ENCODE measurements at places on chromosomes 11 and 22.

DNA sequence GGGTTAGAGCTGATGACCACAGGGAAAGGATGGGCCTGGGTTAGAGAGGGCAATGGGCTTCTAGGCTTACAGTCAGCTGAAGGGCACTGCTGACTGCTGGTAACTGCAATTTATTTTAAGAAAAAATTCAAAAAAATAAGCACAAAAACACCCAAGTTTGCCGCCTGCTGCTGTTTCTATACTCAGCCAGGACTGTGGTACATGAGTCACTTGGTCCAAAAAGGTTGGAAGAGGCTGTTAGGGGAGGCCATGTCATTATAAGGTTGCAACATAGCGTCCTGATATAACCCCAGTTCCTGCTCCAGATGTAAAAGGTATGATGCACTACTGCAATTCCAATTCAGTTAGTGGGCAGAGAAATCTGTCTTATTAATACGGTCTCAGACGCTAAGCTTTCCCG is 98.9 kb downstream of the ETS1 start:
- DNase-seq: no peak

DNA sequence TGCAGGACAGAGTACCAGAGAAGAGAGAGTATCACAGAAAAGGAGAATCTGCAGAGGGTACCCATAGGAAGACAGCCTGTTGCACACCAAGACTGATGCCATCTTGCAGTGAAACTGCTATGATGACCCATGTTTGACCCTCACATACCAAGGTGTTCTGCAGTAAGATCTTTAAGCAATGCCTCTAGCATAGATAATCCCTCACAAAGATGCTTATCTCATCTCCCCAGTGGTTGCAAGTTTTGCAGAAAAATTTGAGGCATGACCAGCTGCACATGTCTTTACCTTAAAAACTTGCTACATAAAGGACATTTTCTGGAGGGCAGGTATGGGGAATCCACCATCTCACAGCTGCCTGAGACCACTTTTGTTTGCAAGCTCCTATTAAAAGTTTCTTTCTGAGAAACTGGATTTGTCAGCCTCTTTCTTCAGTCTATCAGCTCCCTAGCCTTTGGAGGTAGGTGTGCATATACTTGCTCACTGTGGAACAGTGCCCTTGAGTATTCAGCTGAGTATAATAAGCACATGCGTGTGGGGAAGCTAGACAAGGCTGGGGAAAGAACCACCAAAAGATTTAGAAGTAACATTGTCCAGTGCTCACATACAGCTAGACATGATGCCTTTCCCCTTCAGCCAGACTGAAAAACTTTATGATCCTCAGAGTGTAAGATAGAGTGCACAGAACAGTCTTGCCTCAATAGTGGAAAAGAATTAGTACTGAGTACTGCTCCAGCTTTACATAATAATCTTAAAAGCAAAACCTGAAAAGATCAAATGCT is 100.3 kb upstream of the TEAD1 start:
- peak; percentile 72 for DNase-seq

GRCh38 chr11:60078745-60079144 is 9.7 kb upstream of the MS4A2 start:
- DNase-seq: no peak

GRCh38 chr11:86926975-86927374 is 28.2 kb downstream of the FZD4 start:
- no peak for DNase-seq

DNA sequence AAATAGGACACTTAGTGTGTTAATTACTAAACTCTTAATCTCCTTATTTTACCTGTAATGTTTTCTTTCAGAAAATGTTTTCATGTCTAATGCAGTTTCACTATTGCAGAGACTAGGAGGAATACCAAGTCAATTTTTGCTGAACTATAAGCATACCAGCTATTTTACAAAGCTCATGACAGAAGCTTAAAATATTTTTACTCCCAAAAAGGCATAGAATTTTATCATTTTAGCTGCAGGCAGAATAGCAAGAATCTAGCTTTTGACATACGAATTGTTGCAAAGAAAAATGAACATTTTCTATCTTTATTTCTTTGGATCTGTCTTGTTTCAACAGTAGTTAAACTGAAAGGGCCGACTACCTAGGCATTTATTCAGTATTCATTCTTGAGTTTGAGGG is 366.9 kb downstream of the FAT3 start:
- peak; percentile 63 for DNase-seq

DNA sequence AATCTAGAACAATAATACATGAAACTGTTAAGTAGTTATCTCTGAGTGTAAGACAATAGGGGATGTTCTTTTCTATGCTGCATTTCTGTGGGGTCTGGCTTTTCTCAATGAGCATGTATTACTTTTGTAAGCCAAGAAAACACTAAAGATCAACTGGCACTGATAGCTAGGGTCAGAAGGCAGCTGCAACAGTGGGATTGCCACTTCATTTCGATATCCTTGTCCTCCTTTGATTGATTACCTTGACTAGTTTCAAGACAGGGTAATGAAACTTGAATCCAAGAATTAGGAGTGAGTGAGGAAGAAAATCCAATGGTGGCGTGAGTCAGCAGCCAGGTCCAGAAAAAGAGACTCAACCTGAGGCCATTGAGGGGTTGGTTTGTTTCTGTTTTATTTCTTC is 46.5 kb downstream of the FEZ1 start:
- peak; percentile 61 for DNase-seq

GRCh38 chr11:63244862-63245261 is 1.5 kb upstream of the SLC22A25 start:
- no peak for DNase-seq

DNA sequence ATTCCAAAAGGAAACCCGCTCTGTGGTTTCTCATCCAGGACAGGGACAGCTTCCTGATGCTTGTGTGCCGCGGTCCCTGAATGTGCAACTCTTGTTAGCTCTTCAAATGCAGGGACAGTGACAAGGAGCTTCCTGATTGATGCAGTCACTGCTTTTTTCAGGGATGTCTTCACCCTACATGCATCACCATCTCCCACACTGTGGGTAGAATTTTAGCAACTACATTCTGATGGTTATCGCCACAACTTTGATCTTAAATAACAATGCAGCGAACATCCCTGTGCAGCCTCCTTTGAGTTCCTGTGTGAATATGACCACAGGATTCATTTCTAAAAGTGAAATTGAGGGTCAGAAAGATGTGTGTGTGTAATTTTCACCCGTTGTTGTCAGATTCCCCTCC is 115.0 kb downstream of the GGTLC2 start:
- DNase-seq: no peak

DNA sequence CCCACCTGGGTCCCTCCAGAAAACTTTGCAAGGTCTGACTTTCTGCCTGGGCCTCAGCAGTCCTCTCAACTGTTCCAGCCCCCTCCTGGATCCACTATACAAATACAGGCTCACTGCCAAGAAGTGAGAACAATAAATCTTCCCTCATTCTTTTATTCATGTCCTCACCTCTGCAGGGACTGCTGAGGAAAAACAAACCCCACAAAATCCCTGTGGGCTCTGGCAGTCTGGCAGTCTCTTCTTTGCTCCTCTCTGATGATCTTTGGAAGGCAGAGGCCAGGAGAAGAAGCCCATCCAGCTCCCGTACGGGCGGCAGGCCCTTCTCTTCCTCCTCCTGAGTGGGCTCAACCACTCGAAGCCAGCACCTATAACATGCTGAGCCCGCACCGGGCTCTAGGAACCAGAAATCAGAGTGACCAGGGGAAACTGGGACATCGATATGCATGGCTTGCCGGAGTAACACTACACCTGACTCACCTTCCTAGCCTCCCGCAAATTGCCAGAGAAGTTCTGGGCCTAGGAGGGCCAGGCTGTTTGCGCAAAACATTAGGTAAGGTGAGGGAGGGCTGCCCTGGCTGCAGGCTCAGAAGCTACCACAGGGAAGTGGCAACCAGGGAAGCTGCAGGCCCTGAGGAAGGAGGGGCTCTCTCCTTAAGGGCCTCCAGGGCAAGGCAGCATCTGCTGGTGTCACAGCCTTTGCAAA is 24.2 kb downstream of the TMPRSS5 start:
- peak; percentile 72 for DNase-seq

DNA sequence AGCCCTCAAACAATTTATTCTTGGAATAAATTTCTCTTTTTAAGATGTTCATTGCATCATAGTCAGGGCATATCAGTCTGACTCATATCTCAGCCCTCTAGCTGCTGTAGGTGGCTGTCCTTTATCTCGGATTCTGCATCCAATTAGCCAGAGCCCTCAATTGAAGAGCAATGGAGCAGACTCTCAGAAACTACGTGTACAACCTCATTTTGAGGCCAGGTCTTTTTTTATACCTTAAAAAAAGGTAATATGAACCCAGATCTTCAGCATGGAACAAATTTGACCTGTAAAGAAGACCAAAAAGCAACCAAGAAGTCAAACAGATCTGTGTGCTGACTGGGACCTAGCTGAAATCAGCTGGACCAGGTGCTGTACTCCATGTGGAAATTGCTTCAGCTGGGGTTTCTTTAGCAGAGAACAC is 8.7 kb downstream of the OR52A5 start:
- DNase-seq: peak; percentile 61

DNA sequence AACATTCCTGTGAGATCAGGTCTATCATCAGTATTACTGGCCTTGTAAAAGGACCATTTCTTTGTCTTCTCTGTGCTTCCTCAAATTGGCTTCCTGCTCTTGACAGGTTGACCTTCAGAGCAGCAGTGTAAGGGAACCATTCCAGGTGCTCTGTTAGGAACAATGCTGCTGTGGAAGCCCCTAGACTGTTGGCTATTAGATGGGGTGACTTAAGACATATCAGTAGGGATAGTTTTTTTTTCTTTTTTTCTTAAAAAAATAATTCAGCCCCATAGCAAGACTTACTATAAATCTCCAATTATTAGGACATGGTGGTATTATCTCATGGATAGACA is 37.6 kb downstream of the COA4 start:
- DNase-seq: no peak

DNA sequence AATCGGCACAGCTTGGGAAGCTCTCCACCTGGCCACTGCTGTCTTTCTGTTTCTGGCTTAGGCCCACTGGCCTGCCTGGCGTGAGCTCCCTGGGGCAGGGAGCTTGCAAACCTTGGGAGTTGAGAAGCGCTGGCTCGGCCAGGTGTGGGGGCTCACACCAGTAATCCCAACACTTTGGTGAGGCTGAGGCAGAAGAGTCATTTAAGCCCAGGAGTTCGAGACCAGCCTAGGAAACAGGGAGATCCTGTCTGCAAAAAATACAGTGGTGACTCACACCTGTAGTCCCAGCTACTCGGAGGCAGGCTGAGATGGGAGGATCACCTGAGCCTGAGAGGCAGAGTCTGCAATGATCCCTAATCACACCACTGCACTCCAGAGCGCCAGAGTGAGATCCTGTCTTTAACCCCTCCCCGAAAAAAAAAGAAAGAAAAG is 4.0 kb downstream of the AP5B1 start:
- DNase-seq: no peak

- no peak for DNase-seq
Observed at GRCh38 chr11:65708451-65708850, 3.6 kb upstream of the KAT5 start.

DNA sequence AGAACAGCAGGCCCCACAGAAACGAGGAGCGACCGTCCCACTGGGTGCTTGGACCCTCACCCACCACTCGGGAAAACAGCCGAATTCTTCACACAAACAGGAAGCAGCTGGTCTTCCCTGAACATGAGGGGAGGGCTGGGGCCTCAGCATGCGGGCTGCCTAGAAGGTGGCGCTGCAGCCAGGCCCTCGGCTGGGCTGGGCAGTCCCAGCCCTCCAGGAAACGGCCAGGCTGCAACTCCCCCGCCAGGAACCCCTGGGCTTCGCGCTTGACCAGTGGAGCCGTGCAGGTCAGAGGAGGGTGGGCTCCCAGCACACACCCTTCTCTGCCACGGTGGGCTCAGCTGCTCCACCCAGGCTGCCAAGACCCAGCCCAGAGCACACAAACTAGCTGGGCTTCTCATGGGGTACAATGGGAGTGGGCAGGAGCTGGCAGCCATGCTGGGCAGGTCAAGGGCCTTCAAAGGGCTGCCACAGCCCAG is 29.6 kb downstream of the IGF2 start:
- peak; percentile 55 for DNase-seq

- DNase-seq: peak; percentile 45
Observed at GRCh38 chr11:79441461-79441875, 638 bp upstream of the TENM4 start.

DNA sequence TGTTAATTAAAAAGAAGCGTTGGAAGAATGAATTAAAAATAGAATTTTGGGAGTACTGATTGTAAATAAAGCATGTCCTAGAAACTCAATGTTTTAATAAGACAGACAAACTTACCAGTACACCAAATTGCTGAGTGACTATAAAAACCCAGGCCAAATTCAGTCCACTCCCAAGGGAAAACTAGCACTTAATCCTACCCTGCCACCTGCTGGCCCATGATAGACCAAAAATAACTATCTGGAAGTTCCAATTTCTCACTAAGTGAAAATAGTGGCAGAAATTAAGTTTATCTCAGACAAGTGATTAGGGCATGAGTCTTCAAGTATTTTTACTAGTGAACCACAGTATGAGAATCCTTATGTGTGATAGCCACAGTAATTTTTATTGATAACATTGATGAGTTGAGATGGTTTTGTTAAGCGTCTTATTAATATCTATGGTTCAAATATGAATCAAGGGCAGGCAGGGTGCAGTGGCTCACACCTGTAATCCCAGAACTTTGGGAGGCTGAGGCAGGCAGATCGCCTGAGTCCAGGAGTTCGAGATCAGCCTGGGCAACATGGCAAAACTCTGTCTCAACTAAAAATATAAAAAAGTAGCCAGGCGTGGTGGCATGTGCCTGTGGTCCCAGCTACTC is 9.8 kb upstream of the DDX10 start:
- no peak for DNase-seq

GRCh38 chr11:128837627-128838026 is 29.5 kb downstream of the KCNJ1 start:
- no peak for DNase-seq

GRCh38 chr11:121833970-121834369 is 282.0 kb downstream of the BLID start:
- no peak for DNase-seq

- peak; percentile 73 for DNase-seq
Observed at GRCh38 chr11:64881476-64881875, 3.1 kb upstream of the EHD1 start.

DNA sequence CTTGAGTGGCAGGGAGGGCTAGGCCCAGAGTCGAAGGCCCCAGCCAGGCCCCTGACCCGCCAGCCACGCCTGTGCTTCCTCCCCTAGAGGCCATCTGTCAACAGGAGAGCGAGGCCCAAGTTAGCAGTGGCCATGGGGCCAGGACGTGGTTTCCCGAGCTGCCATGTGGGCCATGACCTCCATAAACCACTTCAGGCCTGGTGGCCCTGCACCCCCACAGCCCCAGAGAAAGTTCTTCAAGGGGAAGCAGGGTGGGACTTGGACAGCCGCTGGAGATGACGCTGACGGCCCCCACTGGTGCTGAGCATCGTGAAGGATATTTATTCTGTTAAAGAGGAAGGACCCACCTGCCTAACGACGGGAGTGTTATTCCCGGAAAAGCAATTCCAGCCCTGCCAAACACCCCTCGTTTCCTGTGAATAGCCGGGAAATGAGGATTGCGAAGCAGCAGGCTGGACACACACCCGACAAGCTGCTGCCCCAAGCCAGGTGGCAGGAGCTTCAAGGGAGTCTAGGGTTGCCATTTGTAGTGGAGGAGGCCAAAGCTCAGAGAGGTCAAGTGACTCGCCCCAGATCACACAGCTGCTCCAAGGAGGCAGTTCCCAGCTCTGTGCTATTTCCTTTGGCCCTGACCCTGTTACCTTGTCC is 12.8 kb downstream of the PRR5 start:
- DNase-seq: no peak

Measured in umbilical cord (tissue), 2 donors.